ENCODE measurements at places on chromosomes 7 and 10. TPM values are rescaled to one million over a fixed set of nuclear protein-coding genes. Genes with fewer than 3 reads are reported as not detected.
A peak's percentile ranks its signal among the peaks of the same experiment; 100 is the strongest.

PRKCQ gene
- 16.5 TPM for polyA plus RNA-seq

AOAH gene
- polyA plus RNA-seq = 1.7 TPM

NUTM2E gene
- 0.18 TPM for polyA plus RNA-seq

CEP55 gene
- polyA plus RNA-seq = 21.6 TPM

TMEM229A gene
- 0.13 TPM for polyA plus RNA-seq

C7orf33 gene
- polyA plus RNA-seq = not detected

FKBP6 gene
- 0.60 TPM for polyA plus RNA-seq

GPNMB gene
- polyA plus RNA-seq = 22.1 TPM

CCDC136 gene
- 26.3 TPM for polyA plus RNA-seq

FRA10AC1 gene
- polyA plus RNA-seq = 58.4 TPM

HTRA1 gene
- 158 TPM for polyA plus RNA-seq

GSTK1 gene
- 199 TPM for polyA plus RNA-seq

TAS2R4 gene
- 6.7 TPM for polyA plus RNA-seq

HKDC1 gene
- 15.3 TPM for polyA plus RNA-seq

SEMA3A gene
- 14.5 TPM for polyA plus RNA-seq

- DNase-seq = no peak
Observed at GRCh38 chr10:132892004-132892403, 50.4 kb downstream of the CFAP46 start.

DNA sequence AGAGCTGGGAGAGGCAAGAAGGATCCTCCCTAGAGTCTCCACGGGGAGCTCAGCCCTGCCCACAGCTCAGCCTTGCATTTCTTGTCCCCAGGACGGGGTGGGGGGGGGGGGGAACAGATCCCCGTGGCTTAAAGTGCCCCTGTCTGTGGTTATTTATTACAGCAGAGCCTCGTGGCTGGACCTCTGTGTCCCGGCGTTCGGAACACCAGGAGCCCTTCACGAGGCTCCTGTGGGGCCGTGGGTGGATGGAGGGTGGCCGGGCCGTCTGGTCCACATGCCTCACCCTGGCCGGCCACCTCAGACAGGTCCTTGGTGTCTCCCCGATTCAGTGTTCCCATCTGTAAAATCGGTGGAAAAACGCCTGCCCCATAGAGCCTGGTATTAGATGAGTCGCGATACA is 37.9 kb downstream of the FAM20C start:
- DNase-seq = no peak

GRCh38 chr10:124671486-124672075 is 72.6 kb downstream of the FAM53B start:
- DNase-seq = no peak

DNA sequence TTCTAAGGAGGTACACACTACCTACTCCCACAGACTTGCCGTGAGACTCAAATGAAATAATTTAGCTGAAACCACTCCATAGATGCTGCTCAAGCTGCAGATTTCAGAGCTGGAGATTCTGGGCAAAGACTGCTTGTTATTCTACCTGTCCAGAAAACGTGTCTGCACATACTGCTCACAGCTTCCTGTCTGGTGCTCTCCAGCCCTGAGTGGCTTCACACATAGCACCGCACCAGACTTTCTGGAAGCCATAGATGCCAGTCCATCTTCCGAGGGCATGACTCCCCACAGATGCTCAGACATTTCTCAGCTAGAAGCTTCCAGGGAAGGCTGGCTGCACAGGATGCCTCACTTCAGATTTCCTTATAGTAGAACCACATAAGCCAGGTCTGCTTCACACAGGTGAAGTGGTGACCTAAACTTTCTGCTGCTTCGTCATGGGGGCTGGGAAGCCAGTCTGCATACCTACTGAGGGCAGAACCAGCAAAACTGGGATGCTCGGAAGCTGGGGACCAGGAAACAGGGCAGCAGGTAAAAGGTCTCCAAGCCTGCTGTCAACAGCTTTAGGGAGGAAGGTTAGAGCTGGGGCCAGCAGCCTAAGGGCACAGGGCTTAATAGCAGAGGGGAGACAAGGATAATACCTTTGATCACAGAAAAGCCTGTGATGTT is 18.2 kb downstream of the CCDC6 start:
- no peak for DNase-seq

DNA sequence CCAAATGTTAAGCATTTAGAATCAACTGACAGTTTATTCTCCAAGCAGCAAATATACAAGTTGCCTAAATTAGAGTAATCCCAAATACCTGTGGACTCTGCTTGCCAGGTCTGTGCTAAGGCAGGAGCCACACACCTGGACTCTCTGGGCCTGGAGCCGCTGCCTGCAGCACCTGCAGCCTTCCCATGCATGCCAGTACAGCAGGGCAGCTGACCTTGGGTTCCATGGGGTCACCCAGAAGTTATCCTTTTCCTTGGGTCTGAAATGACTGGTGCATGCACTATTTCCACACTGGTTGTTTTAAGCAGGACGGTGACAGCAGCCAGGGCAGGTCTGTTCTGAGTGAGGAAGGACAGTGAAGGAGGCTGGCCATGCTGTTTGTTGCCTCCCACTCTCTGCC is 573.2 kb downstream of the GLRX3 start:
- no peak for DNase-seq

DNA sequence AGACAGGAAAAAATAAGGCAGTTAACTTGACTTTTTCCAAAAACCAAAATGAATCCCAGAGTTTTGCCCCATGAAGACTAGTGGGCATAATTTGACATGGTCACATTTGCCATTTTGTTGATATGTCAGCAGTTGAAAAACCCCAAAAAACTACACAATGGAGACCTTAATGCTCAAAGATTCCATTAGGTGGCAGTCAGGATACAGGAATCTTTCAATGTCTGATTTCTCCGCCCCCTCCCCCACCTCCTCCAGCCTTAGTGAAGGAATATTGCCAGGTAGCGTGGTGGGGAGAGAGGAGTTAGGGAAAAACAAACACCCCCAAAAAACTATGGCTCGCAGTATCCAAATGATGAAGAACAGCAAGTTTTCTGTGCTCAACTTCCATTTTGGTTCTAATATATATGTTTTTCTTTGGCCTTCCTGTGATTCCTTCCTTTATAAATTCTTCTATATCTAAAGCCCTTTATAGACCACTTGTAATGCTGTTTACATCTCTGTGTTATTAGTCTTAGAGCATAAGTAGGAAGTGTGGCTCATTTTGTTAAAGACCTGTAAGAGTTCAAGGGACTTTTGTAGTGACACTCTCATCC is 6.7 kb upstream of the SMNDC1 start:
- peak; percentile 72 for DNase-seq

- no peak for DNase-seq
Observed at GRCh38 chr7:148182264-148182663, 408.3 kb upstream of the C7orf33 start.

DNA sequence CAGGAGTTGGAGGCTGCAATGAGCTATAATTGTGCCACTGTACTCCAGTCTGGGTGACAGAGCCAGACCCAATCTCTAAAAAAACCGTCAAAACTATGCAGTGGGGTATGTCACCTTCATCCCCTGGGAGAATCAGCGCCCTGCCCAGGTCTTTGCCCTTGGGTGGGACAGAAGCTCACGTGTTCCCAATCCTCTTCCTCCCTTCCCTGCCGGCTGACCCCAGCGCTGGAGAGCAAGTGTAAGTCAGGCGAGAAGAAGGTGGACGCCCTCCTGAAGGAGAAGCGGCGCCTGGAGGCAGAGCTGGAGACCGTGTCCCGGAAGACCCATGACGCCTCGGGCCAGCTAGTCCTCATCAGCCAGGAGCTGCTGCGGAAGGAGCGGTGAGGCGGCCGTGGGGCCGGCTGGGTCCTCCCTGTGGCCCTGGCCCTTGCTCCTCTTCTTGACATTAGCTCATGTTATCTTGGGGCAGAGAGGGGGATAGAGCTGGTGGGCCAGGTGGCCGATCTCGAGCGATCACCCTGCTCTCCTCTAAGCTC is 64.8 kb upstream of the GTF2IRD1 start:
- no peak for DNase-seq

GRCh38 chr10:112148331-112148730 is 35.2 kb downstream of the GPAM start:
- DNase-seq = no peak

- DNase-seq = no peak
Observed at GRCh38 chr10:1152386-1153250, 96.4 kb downstream of the WDR37 start.

DNA sequence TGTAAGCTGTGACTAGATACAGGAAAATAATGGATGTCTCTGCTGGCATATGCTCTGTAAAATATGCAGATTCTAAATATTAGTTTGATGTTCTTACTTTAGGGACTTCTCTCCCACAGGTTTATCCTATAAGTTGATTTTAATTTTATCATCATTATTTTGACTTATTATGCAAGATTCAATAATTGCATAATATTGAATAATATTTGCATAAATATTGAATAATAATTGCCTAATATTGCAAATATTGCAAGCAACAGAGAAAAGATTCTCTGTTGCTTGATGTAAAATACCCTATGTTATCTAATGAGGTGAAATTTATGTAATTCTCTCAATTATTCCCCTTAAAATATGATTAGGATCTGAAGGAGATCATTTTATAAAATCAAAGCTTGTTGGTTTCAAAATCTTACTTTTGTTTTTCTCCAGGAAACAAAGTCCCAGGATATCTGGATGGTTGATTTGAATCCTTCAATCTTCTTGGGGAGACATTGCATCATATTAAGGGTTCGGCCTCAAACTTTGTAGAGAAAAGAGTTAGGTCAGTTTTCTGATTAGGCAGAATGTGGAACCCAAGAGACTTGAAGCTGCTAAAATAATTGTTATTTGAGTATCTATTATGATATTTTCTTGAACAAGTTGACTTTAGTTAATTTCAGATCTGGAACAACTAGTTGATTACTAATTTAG is 92.8 kb upstream of the MTPN start:
- DNase-seq = no peak

GRCh38 chr7:101990811-101991418 is 173.5 kb downstream of the CUX1 start:
- DNase-seq = no peak

- DNase-seq = peak; percentile 85
Observed at GRCh38 chr7:6228361-6229229, 43.8 kb downstream of the CYTH3 start.

GRCh38 chr7:105885387-105886111 is 9.2 kb upstream of the ATXN7L1 start:
- no peak for DNase-seq

DNA sequence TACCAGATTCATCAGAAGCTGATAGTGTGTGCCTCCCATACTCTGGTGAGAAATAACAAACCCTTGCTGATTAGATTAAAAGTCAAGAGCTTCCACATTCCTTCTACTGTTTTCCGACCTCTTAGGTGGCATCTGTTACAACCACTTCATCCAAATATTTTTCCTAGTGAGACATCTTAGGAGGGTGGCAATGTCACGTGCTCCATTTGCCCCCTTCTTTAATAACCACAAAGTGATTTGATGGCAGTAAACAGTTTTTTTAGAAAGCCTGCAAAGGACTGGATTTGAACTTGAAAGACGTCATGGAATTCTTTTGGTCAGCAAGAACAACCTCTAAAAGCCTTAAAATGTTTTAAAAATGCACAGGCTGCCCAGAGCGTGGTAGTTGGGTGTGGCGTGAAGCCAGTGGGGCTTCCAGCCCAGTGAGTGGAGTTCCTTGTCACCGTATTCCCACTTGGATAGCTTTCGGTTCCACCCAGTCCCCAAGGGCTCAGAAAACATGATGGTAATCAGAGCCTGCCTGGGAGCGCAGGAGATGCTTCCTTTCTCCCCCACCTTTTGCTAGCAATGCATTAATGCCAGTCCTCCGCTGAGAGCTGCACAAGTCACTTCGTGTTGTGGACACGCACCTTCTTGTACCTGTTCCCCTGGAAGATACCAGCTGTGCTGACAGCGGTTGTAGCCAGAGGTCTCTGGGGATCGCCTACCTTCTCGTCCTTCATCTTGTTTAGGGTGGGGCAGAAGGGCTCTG is 256.4 kb downstream of the KIAA1217 start:
- no peak for DNase-seq

- DNase-seq = no peak
Observed at GRCh38 chr10:77555591-77556212, 81.9 kb downstream of the KCNMA1 start.

DNA sequence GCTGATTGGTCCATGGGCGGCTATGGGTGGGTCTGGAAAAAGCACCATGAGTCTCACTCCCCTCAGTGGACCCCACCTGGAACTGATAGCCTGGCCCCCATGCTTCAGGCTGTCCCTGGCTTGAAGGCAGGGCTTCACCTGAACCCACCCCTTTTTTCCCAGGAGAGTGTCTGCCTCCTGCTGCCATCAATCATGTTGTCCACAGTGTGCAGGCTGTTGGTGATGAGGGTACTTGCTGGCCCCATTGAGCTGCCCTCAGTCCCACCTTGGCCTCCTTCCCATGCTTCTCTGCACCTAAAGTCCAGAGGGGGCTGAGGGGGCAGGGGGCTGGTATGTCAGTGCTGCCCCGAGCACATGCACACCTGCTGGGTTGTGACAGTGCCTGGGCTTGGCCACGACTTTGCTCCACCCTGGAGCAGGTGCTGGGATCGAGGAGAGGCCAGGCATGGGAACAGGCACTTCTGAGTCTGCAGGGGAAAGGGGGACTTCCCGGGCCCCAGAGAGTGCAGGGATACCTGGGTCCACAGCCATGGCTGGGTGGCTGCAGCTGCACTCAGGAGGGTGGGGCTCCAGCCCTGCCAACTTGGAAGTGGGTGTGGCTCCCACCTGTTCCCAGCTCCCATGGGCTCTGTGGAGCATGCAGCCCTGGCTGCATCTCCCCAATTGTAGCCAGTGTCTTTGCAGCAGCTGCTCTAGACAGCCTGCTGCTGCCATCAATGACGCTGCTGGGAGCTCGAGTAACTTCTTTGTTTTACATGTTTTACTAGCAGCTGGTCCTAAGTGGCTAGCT is 56.9 kb downstream of the ADK start:
- no peak for DNase-seq

DNA sequence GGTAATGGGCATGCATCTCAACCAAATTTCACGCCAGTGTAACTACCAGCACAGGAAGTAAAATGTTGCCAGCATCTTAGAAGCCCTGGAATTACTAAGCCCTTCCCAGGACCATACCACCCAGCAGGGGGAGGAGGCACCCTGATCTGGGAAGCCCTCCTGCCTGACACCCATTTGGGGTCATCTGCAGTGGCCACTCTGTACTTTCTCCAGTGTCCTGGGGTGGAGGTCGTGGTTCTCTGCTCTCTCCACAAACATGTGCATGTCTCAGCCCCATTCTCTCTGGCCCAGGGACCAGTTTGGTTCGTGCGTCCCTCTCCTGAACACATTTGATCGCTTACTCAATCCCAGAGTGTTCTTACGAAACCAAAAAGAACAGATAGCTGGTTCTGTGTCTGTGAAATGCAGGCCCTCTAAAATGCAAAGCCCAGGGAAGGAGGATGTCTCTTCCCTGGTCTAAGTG is 9.4 kb upstream of the LRRC27 start:
- DNase-seq = no peak

Data from left kidney (tissue), 8 donors.